ENCODE measurements at places on chromosomes 6 and 20.

GRCh38 chr20:34295284-34295683, 7.9 kb downstream of the AHCY start:
- DNase-seq, result no peak

DNA sequence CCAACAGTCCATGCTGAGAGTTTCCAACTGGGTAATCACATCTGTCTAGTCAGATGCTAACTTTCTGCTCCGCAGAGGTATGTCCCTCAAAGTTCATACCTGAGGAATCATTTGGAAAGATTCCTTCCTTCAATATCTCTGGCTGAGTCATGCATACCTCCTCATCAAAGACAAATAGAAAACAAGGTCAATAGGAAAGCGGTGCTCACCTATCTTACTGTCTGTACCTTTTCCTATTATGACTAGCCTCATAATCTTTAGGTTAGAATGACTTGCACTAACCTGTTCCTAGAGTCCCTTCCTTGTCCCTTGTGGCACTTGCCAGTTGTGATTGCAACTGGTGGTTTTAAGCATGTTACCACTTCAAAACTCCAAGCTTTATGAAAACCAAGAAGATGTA, 78.2 kb upstream of the PTPRK start:
- DNase-seq, result no peak

DNA sequence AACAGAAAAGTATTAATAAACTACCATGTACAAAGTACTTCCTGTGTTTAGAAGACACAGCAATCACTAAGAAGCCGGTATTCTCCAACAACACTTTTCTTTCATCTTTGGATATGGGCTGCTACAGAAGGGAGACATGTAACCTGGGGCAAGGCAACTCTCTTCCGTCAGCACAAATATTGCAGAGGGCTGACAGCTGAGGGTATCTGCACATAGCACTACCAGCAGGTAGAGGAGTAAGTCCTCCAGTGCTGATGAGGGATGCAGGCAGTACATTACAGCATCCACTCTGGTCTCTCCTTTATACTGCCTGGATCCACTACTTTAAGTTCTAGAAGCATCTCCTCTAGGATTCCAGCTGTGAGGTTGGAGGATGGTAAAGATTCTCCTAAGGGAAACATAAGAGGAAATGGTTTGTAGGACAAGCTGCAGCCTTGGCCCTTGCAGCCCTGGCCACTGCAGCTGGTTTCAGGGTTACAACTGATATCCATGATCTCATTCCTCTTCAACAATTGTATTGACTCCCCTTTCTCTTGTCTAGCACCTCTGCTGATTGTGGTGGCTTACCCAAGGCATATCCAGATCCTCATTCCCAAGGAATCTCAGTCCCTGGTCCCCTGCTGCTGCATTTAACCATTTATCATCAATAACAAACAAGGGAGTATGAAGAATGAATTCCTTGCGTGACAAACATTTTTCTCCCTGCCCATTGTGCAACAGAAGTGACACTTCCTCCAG, 110.7 kb upstream of the ADGRF1 start:
- DNase-seq, result no peak

DNA sequence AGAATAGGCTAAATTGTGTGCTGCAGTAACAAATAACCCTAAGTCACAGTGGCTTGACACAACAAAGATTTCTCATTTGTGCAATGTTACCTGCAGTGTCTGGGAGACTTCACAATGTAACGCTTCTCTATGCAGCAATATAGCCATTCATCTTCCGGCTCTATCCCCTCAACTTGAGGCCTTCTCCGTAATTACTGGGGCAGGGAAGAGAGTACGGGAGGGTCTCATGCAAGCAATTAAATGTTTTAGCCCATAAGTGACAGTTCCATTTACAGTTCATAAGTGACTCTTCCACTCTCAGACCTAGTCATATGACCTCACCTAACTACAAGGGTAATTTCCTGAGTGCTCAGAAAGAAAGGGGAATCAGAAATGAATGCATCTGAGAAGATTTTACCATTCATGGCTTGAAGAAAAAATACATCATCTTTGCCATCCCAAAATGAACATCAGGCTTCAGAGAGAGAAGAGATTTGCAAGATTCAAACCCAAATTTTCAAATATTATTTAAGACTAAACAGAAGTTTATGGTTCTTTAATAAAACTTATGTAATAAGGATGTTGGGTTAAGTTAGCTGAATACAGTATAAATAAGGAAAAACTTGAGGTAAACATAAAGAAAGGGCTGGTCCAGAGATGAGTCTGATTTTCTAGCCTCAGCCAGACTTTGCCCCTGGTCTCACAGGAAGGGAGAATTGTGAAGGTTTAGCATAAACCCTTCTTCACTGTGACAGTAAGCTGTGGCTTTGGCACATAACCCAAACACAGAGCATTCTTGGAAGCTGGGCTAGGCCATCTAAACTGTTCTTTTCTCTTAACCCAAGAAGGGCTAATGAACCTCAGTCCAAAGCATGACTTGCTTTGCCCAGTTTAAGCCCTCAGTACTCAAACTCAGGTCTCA, 13.3 kb downstream of the GPR6 start:
- no peak for DNase-seq

DNA sequence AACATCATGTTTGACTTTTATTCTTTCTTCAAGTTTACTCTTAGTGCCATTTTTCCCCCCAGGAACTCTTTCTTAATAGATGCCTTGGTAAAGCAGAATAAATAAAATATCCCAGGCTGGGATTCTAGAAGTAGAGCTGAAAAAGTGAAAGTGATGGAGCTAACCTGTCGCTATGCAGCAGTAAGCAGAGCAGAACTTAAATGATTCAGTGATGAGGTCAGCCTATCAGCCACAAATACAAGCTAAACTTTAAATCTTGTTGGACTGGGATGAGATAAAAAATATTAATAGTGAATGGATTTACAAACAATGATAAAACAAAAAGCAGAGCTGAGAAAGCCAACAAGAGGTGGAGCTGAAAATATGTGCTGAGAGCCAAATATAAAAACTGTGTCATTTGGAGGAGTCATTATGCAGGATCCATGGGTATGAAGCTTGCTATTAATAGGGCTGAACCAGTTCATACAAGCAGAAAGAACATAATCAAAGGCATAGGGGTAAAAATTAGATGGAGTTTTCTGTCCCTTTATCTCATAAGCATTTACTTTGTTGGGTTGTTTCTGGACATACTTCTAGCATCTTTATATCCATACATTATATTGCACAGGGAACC, 877.8 kb downstream of the EPHA7 start:
- no peak for DNase-seq

- no peak for DNase-seq
Measured at GRCh38 chr20:23920408-23921325, 41.1 kb upstream of the CST5 start.

- no peak for DNase-seq
Measured at GRCh38 chr6:5150551-5151075, 65.5 kb downstream of the PPP1R3G start.

GRCh38 chr6:129893640-129894039, 32.5 kb upstream of the TMEM244 start:
- DNase-seq, result no peak

GRCh38 chr6:43885399-43886066, 115.5 kb downstream of the VEGFA start:
- no peak for DNase-seq

DNA sequence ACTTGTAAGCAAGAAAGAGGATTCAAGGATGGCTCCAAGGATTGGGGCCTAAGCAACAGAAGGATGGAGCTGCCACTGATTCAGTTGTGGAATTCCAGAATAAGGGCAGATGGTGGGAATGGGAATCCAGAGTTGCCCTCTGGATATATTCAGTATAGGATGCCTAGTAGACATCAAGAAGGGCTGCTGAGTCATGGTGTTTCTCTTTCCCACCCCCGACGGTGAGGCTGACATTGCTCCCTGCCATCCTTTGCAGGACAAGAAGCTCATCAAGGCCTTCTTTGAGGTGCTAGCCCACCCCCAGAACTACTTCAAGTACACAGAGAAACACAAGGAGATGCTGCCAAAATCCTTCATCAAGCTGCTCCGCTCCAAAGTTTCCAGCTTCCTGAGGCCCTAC, 11.2 kb upstream of the ZNF76 start:
- no peak for DNase-seq

DNA sequence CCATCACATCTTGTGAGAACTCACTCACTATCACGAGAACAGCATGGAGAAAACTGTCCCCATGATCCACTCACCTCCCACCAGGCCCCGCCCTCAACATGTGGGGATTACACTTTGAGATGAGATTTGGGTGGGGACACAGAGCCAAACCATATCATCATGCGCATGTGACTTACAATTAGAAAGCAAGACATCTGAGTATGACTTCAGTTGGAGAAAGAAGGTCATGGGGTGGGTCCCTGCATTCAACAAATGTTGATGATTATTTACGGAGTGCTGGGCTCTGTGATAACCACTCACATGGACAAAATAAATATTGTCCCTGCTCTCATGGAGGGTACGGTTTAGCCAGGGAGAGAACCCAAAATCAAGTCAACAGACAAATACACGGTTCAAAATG, 37.9 kb downstream of the VSTM2L start:
- DNase-seq, result no peak

DNA sequence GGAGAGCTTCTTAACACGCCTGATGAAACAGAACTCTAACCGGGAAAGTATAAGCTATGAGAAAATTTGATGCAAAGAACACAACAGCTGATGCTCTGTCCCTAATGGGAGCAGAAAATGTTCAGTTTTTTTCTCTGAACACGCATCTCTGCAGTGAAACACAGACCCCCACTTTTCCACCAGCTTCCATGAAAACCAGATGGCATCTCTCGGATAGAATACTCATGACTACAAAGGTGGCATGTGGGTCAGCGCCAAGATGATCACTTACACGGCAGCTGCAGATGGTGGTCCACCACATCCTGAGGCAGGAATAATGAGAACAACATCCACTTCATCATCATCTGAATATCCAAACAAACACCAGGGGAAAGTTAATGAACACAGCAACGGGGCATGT, 85.2 kb upstream of the CNR1 start:
- no peak for DNase-seq

DNA sequence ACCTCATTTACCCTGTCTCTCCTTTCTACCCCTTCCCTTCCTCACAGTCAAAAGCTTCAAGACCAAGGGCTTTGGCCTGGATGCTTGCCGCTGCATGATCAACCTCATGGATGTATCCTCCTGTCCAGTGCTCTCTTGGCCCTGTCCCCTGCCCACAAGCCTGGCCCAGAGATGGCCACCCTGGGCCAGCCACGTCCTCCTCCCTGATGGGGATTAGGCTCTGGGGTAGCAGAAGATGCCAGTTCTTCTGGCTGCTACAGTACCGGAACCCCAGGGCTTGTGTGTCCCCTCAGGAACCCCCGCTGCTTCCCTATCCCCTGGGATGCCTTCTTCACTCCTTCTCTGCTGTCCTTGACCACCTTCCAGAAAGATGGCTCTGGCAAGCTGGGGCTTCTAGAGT, 22.3 kb downstream of the CAPN11 start:
- no peak for DNase-seq

- DNase-seq, result no peak
Measured at GRCh38 chr20:2163312-2163711, 61.7 kb downstream of the STK35 start.

DNA sequence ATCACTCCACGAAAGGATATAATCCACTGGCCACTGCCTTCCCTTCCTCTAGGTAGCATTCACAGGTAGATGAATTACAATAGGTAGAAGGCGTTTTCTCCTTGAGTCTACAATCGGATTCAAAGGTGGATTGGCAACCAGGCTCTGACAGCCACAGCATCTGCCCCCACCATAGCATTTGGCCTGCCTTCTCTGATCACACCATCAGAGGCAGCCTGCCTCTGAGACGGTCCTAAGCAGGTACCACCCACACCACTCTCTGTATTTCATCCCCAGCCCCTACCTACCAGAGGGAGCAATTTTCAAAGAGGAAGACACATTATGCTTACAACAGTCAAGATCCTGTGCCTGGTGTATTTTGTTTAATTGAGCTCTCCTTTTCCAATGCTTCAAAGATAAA, 210.5 kb upstream of the SPTLC3 start:
- DNase-seq, result no peak

- no peak for DNase-seq
Measured at GRCh38 chr20:58715801-58716475, 23.3 kb downstream of the NPEPL1 start.

- DNase-seq, result peak; percentile 3
Measured at GRCh38 chr6:169529931-169530751, 171.7 kb downstream of the WDR27 start.

DNA sequence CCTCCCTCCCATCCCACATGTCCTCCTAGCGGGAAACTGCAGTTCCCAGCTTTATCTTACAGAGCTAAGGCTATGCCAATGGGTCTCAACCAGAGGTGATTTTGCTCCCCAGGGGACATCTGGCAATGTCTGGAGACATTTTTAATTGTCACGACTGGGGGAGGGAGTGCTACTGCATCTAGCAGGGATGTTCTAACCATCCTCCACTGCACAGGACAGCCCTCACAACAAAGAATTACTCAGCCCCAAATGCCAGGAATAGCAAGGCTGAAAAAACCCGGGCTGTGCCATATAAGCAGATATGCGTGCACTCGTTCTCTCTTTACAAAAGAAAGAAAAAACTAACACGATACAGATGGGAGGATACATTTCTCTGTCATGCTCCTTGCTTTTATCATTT, 8.5 kb downstream of the MRPS18A start:
- DNase-seq, result no peak

DNA sequence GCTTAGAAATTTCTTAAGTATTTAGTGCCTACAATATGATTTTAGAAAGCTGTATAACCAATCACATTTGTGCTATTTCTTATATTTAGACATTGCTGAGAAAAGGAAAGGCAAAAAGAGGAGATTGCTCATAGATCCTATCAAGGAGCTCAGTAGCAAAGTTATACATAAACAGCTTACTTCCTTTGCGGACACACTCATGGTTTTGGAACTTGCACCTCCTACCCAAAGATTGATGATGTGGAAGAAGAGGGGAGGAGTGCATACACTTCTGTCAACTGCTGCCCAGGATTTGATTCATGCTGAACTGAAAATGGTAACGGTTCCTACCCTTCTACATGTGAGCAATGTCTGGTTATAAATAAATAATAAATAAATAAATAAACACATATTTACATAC, 16.7 kb downstream of the RAD21L1 start:
- no peak for DNase-seq

DNA sequence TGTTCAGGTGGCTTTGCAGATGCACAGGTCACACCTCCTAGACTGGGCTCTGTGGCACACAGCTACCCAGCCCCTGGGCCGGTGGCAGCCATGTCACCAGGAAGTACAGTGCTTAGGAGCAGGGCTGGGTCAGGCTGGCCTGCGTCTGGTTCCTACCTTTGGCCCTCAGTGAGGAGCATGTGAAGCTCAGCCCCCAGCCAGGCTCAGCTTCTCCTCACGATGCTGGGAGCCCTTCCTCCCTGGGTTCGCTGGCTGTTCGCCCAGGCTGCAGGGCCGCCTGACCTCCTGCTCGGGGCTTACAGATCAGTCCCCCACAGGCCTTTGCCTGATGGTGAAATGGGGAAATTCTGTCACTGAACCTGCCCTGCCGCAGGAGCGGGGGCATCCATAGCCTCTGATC, 23.1 kb downstream of the SPATA2 start:
- DNase-seq, result no peak

DNA sequence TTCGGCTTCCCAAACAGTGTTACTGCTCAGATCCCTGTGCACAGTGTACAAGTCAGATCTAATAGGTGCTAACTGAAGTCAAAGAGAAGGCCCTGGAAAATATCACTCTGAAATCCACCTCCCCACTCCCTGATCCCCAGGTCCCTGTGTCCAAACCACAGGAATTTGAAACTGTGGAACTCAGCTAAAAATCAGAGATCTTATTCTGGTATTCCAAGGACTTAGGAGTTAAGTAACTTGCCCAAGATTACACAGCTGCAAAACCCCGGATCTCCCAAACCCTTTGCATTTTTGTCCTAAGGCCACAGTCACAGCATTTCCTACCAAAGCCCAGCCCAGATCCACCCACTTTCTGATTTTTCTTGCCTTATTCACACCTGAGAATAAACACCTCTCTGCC, 32.3 kb upstream of the SLC23A2 start:
- DNase-seq, result no peak
